HL-60 (cell line): ENCODE measurements at places on chromosomes 4 and X.

DNA sequence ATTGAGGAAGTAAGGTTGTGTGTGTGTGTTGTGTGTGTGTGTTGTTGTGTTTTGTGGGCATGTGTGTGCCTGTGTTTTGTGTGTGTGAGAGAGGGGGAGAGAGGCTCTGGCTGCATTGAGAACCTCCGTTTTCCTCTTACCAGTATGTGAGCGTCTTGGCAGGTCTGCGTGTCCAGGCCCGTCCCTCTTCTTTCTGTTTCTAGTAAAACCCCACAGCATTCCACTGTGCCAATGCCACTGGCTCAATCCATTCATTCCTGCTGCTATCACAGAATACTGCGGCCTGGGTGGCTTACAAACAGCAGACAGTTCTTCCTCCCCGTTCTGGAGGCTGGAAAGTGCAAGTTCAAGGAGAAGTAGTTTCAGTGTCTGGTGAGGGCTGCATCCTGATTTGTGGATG is 15.5 kb upstream of the HTRA3 start:
- DNase-seq, result no peak

GRCh38 chrX:19382555-19383145 is 38.9 kb downstream of the PDHA1 start:
- DNase-seq, result peak; percentile 80

DNA sequence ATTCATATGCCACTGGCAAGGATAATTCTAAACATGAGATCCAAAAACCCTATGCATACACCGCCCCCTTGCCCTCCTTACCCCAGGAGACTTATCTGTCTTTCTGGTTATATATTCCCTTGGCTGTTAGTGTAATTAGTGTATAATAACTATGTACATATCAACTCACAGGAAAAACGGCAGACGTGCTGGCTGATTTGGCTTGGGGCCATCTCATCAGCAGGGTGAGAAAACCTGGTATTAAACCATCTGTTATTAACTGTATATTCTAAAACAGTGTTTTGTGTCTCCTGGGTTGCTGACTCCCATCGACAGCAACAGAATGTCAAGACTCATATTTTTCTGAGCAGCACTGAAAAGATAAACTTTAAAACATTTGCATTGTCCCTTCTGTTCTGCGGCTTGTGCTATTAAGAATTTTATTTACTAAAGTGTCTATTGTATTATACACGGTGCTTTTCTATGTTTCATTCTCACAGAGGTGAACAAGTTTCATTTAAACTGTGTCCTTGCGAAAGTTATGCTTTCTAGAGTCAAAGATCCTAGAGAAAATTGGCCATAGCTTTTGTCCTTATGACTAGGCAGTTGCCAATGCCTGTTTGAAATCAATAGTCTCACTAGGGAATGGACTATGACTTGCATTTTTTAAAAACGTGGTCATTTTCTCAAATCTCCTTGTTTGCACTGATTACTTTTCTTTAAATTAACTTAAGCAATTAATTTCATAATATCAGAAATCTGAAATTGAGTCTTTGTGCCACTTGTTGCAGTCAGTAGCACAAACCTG is 211.5 kb upstream of the MID1 start:
- DNase-seq, result no peak

DNA sequence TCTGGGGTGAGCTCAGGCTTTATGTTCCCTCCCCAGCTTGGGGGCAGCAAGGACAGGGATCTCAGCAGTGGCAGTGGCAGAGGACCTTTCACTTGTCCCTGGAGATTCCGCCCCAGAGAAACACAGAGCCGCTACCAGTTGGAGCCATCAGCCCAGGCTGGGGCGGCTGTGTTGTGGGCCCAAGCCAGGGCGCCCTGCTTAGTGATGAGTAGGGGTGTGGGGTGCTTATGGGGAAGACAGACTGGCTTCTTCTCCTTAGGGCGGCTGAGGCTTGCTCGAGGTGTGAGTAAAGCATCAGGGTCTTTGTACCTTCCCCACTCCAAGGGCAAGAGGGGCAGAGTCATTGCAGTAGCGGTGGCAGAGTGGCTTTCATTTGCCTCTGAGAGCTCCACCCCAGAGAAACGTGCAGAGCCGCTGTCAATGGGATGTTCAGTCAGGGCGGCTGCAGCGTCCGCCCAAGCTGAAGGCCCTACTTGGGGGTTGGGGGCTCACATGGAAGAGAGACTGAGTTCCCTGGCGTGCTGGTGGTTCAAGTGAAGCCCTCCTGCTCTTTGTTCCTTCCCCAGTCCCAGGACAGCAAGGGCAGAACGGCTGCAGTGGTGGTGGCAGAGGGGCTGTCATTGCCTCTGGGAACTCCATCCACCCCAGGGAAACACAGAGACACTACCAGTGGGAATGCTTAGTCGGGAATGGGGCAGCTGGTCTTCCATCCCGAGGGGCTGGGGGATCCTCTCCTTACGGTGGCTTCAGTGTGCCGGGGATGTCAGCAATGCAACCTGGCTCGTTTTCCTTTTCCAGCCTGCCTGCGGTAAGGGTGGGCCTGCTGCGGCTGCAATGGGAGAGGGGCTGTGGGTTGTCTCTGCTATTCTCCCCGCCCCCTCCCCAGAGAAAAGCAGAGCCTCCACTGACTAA is 2142.5 kb upstream of the TENM3 start:
- no peak for DNase-seq

GRCh38 chr4:40506066-40506465 is 123.6 kb downstream of the RBM47 start:
- DNase-seq, result no peak

GRCh38 chr4:117385526-117385925 is 300.1 kb upstream of the TRAM1L1 start:
- DNase-seq, result no peak

DNA sequence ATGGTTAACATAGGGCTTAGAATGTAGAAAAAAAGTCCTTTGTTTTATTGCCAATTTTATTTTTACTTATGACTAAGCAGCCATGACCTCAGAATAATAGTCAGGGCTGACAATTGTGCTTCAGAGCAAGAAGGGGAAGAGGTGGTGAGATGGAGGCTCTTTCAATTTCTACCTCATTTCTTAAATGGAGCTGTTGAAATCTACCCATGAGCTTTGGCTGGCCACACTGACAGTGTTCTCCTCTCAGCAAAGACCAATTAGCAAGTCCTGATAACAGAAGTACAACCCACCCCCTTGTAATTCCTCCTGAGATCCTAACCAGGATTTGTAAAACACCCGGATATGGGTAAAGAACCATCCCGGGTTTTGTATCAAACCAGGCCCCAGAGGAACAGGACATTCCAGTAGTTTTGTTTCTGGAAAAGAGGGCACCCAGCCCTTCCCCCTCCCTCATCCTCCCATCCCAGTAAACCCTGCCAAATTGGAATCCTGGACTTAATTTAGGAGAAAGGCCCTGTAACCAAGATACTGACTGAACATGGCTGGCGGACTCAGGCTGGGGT is at the start of gene HEPH:
HEPH (plus strand) TSS at position 399 of the 563 bp plus-strand sequence. CDS start 6,324 bp downstream, outside the sequence.
- DNase-seq, result no peak

DNA sequence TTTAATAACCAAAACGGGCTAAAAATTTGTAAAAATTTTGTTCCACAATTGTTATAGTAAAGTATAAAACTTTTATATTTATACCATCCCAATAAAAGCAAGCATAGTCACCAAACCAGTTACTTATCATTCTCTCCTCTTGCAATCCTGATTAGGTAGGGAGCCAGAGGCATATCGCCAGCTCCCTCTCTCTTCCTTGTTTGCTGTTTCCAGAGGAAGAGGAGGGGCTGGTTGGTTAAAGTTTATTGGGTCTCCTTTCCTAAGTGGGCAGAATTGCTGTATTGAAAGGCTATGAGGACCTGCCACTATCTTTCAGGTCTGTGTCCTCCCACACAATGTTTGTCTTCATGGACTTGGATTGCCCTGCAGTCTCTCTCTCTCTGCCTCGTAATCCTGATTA is 29.6 kb upstream of the BBS12 start:
- no peak for DNase-seq

GRCh38 chrX:107940095-107940494 is 42.1 kb downstream of the TEX13B start:
- no peak for DNase-seq

DNA sequence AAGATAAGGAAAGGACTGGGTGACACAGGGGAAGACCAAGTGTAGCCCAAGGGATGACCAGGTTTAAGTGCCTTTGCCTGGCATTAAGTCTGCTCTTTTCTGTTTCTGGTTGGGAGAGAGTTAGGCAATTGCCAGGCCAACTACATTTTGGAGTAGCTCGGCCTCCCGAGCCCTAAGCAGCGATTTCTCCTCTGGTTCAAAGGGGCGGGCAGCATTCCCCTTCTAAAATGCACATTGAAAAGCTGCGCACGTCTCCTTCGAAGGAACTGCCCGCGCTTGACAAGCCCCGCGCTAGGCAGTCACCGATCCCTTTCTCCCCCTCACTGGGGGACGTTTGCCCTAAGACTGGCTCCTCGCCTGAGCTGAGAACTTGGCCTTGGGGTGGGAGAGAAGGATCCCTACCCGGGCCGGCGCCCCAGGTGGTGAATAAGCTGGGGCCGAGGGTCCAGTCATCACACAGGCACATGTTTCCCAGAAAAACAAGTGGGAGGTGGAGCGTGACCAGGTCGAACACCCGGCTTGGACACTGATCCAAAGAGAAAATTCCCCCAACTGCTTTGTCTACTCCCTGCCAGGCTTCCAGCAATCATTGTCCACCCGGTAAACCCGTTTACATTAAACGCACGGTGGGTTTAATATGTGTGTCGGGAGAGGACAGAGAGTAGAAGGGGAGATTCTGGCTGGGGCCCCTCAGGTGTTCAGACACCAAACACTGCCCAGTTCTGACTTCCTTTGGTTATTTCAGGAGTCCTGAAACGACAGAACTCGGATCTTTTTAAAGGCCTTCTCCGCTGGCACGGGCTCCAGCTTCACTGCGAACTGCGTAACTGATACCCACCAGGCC is 4.0 kb downstream of the ARX start:
- DNase-seq, result no peak

GRCh38 chrX:119041175-119041574 is 31.6 kb upstream of the CT47C1 start:
- no peak for DNase-seq

- no peak for DNase-seq
These were observed 50.4 kb upstream of the CCDC149 start for GRCh38 chr4:24963277-24963676.

- DNase-seq, result no peak
These were observed 71.3 kb upstream of the ADGRG2 start for GRCh38 chrX:19193565-19193964.

GRCh38 chr4:1736812-1737211 is 15.5 kb downstream of the TACC3 start:
- DNase-seq, result no peak

GRCh38 chr4:17204908-17205307 is 306.5 kb upstream of the LDB2 start:
- DNase-seq, result no peak

GRCh38 chr4:88900432-88900831 is 156.6 kb downstream of the FAM13A start:
- DNase-seq, result no peak

- peak; percentile 11 for DNase-seq
These were observed 18.6 kb downstream of the TRIM2 start for GRCh38 chr4:153222707-153223426.

GRCh38 chr4:21765810-21766407 is 182.7 kb downstream of the KCNIP4 start:
- DNase-seq, result no peak

GRCh38 chr4:84481077-84481859 is 17.8 kb downstream of the NKX6-1 start:
- DNase-seq, result no peak

GRCh38 chr4:11424000-11424399 is 4.7 kb downstream of the HS3ST1 start:
- DNase-seq, result no peak

GRCh38 chrX:93673056-93673868 is at the start of gene NAP1L3:
Gene NAP1L3, minus strand, starts transcription at chrX:93673578. Its CDS starts 274 bp downstream, at chrX:93673304.
- DNase-seq, result no peak

DNA sequence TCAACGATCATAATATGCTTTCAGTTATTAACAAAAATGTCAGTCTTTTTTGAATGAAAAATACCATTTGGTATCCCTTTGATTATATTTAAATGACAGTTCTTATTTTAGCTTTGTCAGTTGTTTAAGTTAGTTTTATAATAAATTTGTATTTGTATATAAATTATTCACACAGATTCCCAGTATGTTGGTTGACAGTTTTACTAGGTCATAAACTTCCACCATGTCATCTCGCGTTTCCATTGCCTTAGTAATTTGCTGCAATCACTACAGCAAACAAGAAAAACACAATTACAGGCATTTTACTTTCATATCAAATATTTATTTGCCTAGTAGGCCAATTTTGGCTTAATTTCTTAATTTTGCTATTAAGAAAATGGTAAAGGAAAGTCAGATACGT is 109.6 kb upstream of the ANK2 start:
- DNase-seq, result no peak

DNA sequence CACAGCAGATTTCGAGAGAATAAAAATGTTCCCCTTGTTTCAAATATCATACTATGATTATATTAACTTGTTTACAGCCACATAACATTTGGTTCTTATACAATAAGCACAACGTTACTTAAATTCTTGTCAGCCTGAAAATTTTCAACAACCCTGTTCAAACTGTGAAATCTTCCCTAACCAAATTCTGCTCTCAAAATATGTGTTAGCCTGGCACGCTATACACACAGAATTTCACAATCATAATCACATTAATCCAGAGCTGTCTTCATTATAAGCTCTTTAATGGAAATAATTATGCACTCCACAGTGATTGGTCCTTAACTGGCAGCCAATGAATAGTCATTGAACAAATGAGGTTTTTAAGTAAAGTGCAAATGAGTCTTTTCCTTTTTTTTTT is 7.3 kb upstream of the PRSS12 start:
- DNase-seq, result no peak

DNA sequence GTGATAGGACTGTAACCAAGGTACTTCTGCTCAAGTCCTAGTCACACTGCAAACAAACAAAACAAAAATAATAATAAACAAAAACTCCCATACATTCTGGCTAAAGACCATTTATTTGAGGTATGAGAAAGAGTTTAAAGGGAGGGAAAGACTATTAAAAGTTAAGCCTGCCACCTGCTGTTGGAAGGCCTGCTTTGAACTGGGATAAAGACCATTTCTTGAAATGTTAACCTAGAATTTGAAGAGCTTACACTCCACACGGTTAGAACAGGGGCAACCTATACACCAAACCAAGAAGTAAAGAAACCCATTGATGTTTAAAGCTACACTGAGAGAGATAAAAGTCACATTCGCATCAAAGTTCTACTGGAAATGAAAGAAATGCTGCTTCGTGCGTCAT is 548.7 kb upstream of the DIPK2B start:
- DNase-seq, result no peak

DNA sequence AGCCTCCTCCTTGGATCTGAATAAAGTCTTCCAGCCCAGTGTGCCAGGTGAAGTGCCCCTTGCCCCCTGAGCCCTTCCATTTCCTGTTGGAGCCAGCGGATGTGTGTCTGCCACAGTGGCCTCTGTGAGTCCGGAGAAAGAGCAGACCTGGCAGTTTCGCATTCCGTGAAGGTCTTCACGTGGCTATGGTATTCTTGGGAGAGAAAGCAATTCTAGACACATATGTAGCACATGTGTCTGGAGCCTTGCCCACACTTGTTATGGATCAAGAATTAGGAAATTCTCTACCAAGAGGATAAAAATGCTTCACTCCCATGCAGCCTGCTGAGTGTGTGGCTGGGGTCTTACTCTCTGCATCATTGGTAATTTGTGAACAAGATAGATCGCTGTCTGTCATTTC is 130.9 kb downstream of the REPS2 start:
- no peak for DNase-seq

- DNase-seq, result peak; percentile 71
These were observed 2375.8 kb upstream of the TENM3 start for GRCh38 chr4:179867300-179867878.

- DNase-seq, result no peak
These were observed 29.5 kb upstream of the MRFAP1 start for GRCh38 chr4:6610856-6611430.

GRCh38 chr4:141352909-141353525 is 132.3 kb downstream of the ZNF330 start:
- peak; percentile 54 for DNase-seq

- no peak for DNase-seq
These were observed 30.1 kb downstream of the RASSF6 start for GRCh38 chr4:73589887-73590801.
